ENCODE measurements at places on chromosomes 16 and 17.

DNA sequence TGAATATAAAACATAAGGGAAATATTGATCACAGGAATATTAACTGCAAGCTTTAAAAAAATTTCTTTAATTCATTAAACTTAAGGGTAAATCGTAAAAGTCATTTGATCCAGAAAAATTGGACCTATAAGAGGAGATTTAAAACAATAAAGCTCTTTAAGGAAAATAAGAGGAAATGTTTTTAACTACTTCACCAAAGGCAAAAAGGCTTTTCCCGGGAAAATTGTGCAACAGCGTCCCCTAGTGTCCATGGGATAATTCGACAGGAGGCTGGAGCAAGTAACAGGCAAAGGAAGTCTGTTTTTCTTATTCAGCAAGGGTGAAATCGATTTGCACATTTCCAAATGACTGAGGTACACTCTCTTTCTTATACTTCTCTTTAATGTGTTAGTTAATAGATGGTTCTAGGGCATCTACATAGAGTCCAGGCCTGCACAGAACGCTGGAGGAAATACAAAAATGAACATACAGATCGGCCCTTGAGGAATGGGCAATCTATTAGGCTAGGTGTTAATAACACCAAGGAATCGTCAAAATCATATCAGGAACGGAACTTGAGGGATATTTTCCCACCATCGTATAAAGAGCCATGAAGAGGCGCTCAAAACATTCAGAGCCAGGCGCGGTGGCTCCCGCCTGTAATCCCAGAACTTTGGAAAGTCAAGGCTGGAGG lies 61.4 kb downstream of the ZNF18 start:
- no peak for ATAC-seq

DNA sequence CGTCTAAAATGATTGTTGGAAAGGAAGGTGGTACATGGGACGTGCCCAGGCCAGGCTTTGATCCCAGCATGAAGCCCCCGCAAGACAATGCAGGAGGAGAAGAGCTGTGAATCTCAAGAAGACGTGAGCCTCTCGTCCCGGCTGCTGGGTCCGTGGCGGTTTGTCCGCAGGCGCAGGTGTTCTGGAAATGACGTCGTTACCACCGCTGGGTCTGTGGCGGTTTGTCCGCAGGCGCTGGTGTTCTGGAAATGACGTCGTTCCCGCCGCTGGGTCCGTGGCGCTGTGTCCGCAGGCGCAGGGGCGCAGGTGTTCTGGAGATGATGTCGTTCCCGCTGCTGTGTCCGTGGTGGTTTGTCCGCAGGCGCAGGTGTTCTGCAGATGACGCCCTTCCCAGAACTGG lies 14.1 kb downstream of the SPG7 start:
- no peak for ATAC-seq

DNA sequence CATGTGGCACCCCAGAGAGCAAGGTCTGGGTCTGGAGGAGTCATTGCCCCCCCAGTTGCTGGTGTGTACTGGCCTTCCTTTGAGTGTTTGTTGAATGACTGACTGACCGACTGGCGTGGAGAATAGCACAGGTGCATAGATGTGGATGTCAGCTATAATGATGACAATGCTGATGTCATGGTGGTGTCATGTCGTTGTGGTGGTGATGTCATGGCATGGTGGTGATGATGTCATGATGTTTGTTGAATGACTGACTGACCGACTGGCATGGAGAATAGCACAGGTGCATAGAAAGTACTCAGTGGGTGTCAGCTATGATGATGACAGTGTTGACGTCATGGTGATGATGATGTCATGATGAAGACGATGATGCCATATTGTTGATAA lies 22.1 kb downstream of the TMEM114 start:
- ATAC-seq: no peak

- peak; percentile 57 for ATAC-seq
Observed at GRCh38 chr16:54326266-54326662, 39.7 kb upstream of the IRX3 start.

DNA sequence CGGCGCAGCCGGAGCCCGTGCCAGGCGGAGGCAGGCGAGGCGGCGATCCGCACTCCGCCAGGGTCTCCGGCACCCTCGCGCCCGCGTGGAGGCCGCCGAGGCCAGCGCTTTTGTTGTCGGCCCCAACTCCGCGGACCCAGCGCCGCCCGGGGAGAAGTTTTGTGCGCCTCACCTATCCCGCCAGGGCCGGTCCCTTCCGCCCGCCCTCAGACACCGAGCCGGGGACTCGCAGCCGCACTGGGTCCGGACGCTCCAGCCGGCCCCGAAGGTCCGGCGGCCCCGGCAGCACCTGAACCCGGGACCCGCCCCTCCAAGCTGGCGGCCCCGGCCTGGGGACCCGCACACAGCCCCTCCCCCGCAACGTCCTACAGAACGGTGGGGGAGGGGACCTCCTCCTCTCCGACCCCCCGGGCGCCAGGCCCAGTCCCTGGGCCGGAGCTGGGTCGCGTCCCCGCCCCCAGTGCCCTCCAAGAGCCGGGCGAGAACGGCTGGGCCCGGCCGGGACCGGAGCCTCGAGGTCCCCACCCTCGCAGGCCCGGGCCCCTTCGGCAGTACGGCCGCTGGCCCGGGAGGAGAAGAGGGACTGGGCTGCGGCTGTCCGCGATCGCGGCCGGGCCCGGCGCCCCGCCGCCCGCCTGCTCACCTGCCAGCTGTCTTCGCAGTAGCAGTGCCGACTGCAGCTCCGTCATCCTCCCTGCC lies 698 bp downstream of the UBE2G1 start:
- ATAC-seq: peak; percentile 25

GRCh38 chr17:343211-343610 lies 9.4 kb downstream of the RPH3AL start:
- ATAC-seq: no peak

DNA sequence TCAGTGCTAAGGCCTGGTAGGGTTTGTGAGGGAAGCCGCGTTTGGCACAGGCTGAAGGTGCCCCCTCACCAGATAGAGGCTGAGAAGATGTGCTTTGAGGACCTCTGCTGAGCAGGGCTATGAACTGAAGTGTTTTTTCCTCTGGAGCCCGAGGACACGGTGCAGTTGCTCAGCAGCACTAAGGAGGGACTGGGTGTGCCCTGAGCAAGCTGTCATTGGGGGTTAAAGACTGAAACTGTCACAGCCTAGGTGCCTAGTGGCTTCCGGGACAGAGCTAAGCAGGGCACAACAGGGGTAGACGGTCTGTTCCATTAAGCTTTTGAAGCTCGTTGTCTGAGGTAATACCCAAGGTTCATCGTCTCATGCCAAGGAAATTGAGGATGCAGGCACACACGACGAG lies 24.8 kb upstream of the ASGR2 start:
- no peak for ATAC-seq

DNA sequence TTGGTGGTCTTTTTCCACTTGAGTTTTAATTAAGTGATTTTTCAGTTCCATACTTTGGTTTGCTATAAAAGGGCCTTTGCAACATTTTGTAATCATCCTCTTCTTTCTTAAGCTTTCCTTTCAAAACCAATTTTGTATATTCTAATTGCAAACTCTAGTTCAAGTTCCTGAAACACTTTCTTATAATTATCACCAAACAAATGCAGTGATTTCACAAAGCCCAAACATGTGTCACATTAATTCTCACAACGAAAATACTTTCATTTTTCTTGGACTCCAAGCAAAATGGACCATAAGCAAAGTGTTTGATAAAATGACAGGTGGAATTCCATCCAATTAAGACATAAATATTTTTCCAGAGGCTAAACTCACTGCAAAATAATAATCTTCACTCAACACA lies 188.2 kb upstream of the IRX5 start:
- ATAC-seq: no peak

DNA sequence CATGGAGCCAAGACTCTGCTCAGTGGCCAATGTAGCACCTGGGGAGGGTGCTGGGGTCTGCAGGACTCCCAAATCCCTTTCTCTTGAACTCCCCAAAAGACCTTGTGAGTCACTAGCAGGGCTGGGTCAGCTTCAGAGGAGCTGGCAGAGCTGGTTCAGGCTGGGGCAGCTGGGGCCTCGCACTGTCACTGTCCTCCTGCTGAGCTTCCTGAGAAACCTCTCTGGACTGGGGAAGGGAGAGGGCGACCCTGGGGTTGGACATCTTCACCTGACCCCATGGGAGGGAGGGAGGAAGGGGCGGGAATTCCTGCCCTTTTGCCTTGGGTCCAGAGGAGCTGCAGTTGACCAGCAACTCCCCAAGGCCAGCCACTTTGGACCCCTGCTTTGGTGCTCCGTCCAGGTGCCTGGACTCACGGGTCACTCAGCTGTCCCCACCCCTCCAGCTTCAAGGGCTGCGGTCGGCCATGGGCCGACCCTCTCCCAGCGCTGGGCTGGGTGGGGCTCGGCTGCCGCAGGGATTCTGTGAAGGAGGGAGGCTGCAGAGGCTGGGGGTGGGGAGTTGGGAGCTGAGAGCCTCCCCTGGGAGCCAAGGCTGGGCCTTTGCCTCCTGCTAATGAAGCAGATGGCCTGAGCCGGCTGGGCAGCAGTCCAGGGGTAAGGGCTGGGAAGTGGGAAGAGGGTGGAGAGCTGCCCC lies 9.2 kb downstream of the FMNL1 start:
- peak; percentile 39 for ATAC-seq

- ATAC-seq: peak; percentile 70
Observed at GRCh38 chr16:47320546-47321310, 140.1 kb downstream of the ITFG1 start.

GRCh38 chr17:61480414-61480807 lies 28.2 kb downstream of the TBX4 start:
- ATAC-seq: no peak

- no peak for ATAC-seq
Observed at GRCh38 chr17:282000-282911, 70.4 kb downstream of the RPH3AL start.

- ATAC-seq: peak; percentile 84
Observed at GRCh38 chr16:85514598-85515318, 98.4 kb upstream of the GSE1 start.

DNA sequence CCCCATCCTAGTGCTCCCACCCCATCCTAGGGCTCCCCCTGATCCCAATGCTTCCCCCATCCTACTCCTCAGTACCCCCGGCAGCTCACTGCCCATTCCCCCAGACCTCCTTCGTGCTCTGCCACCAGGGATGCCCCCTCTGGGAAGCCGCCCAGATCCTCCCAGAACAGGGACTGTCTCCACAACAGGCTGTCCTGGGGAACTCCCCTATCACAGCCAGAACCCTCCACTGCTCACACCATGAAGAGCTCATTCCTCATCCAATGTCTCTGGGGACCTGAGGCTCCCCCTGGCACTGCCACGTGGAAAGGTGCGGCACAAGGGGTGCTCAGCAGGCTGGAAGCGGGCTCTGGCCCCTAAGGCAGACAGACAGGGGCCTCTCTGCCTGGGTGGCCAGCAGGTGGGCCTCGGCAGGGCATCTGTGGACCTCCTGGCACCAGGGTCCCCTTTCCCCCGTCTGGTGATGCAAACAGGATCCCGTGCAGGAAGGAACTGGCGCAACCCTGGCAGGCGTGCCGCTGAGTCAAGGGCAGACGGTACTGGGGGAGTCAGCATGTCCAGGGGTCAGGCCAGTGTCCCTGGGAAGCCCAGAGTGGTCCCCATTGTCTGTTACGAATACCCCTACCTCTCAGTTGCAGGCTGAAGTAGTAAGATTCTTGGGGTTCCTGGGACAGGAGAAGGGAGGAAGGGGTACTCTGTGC lies 14.8 kb upstream of the PVALEF start:
- ATAC-seq: no peak

DNA sequence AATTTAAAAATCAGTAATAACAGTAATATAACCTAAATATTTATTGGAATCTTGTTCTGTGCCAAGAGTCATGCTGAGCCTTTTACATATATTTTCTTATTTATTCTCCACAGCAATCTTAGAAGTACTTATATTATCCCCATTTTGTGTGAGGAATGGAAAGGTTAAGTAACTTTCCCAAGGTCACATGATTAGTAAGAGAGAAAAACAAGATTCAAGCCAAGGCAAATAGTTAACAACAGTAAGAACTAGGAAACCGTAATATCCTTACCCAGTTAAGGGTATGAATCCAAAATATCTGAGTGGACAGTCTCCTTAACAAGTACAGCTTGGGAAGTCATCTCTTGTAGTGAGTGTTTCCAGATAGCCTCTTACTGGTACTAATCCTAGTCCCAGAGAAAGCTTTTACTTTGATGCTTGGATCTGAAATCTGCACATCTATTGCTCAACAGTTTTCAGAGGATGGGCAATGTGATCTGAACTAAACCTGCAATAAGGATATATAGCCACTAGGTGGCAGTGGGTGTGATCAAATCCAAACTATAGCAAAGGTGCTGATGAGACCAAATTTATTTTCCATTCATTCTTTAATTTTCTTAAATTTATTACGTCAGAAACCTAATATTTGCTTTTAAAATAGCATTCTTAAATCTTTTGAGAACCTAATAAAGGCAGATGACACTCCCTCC lies 23.3 kb downstream of the SHISA6 start:
- ATAC-seq: no peak

DNA sequence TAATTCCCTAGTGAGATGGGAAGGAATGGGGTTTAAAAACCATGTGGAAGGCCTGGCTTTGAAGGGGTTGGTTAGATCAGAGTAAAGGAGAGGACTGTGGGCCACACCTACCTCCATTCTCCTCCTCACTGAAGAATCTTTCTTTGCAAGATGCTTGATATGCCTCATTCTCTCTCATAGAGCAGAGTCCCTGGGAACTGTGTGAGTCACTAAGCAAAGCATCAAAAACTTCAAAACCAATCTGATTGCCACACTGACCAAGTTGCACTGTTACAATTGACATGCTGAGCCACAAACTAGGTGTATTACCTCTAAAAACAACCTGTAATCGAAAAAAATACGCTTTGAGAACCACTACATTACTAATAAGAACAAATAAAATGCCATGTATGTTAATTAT lies 2.0 kb downstream of the TUBD1 start:
- no peak for ATAC-seq

- ATAC-seq: no peak
Observed at GRCh38 chr17:27990100-27990499, 52.4 kb upstream of the NLK start.

GRCh38 chr17:297758-298157 lies 54.8 kb downstream of the RPH3AL start:
- ATAC-seq: no peak

- no peak for ATAC-seq
Observed at GRCh38 chr17:4492721-4493561, 5.7 kb upstream of the SPNS2 start.

GRCh38 chr17:19306160-19307111 lies 56.1 kb downstream of the B9D1 start:
- ATAC-seq: no peak

DNA sequence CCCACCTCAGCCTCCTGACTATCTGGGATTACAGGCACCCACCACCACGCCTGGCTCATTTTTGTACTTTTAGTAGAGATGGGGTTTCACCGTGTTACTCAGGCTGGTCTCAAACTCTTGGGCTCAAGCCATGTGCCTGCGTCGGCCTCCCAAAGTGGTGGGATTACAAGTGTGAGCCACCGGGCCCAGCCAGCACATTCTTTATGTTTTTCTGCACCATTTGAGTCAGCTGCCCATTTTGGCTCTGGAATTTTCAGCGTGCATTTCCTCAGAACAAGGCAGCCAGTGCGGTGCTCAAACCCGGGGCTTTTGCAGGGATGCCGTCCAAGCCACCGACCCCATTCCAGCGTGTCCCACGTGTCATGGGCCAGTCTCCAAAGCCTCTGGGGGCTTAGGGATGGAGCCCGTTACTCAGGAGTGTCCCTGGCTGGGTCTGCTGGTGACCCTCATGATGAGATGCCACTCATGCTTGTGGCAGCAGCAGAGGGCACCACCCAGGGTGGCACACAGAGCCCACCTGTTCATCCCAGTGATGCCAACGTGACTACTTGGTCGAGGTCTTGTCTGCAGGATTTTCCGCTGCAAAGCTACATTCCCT lies 3.7 kb upstream of the RAB40C start:
- ATAC-seq: no peak
